ENCODE measurements at places on chromosomes 12 and 14.

DNA sequence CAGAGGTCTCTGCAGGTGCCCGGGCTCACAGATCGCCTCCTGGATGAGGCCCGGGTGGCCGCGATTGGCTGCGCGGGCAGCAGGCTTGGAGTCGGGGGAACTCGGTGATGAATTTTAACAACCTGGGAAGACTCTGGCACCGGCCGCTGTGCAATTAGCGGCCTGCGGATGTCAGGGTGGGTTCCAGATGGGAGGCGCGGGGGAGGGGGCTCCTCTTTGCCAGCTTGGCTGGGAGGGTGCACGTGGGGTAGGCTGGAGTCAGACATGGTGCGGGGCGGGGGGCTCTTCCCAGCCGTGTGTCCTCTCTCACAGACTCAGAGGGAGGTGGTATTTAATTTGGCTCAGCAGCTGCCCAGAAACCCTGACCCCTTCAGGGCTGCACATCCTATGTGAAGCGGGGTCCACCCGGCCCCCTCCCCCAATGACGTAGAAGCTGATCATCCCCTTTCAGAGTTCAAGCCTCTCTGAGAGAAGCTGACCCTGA, 81.4 kb downstream of the KIF26A start:
- no peak for DNase-seq
- no peak overlapping the region for H3K4me3 ChIP-seq
- H3K27ac ChIP-seq: no peak overlapping the region
- peaks cover 24% of the 10 kb centered on the region for H3K27me3 ChIP-seq
- H3K36me3 ChIP-seq: no peaks in the 10 kb centered on the region

DNA sequence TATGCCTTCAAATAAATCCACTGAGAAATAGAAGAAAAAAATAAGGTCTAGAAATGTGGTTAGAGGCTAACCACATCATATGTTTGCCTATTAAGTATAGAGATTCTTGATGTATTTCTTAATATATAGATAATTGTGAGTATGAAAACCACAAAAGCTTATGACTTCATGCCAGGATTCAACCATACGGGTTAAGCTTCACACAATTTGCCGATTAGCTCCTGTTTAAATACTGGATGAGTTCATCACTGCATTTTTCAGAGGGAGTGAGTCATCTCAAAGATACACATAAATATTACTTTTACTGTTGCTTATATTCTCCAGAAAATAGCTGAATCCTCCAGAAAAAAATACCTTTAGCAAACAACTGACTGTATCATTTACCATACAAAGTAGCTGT, 79.6 kb downstream of the RPL10L start:
- H3K27me3 ChIP-seq: no peaks in the 10 kb centered on the region
- no peak for DNase-seq
- no peaks in the 10 kb centered on the region for H3K4me1 ChIP-seq
- no peak overlapping the region for H3K4me3 ChIP-seq

DNA sequence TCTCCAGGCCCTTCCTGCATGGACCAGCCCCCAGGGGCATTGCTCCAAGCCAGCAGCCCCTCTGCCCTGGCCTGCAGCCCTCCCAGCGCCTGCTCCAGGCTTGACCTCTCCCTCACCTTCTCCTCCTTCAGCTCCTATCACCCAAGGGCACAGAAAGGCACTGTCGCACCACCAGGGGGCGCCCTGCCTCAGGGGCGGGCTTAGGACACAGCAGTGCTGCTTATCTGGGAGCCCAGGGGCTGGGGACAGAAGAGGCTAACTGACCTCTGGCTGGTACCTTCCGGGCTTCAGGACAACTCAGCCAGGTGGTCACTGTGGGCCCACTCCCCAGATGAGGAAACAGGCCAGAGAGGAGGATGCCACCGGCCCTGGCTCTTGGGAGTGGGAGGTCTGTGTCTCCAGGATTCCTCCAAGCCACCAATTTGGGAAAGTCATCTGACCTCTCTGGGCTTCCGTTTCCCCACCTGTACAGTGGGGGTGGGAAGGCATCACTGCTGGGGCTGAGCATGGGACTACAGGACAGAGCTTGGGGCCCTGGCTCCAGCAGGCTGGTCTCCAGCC, 25.3 kb upstream of the GPR132 start:
- H3K27ac ChIP-seq: peak overlapping the region; percentile 97
- DNase-seq: peak; percentile 81
- H3K4me1 ChIP-seq: peaks cover 48% of the 10 kb centered on the region
- no peaks in the 10 kb centered on the region for H3K36me3 ChIP-seq

DNA sequence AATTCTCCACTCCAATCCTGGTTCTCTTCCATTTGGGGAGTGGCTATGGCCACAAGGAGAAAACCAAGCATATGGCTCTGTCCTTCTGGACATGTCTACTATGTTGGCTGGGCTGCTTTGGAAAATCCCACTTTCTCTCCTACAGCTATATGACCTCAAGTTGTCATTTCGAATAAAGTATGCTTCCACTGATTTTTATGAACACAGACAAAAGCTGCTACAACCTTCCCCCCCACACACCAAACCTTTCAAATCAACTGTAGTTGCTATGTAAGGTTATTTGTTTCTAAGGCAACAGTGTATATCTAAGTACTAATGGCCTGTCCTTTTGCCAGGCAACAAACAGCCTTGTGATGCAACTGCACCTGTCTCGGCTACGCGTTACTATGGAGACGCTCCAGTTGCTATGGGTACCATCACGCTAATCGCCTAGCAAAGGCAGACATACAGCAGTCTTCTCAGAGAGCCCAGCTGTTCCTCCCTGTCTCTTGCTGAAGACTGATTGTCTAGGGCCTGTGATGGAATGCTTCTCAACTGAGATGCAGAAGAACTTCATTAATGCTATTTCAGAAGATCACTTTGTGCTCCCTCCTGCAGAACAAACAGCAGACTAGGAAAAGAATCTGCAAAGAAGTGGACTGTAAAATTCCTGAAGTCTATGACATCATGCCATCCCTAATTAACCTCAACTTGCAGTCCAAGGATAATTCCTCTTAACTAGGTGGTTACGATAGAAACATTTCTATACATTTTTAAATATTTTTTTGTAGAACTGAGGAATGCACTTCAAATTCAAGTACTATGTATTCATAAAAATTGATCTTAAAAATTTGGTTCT, 67.6 kb downstream of the FOXN3 start:
- no peak overlapping the region for H3K4me3 ChIP-seq
- DNase-seq: peak; percentile 90
- H3K36me3 ChIP-seq: peaks cover 33% of the 10 kb centered on the region
- H3K27me3 ChIP-seq: no peaks in the 10 kb centered on the region
- peak overlapping the region; percentile 37 for H3K27ac ChIP-seq

DNA sequence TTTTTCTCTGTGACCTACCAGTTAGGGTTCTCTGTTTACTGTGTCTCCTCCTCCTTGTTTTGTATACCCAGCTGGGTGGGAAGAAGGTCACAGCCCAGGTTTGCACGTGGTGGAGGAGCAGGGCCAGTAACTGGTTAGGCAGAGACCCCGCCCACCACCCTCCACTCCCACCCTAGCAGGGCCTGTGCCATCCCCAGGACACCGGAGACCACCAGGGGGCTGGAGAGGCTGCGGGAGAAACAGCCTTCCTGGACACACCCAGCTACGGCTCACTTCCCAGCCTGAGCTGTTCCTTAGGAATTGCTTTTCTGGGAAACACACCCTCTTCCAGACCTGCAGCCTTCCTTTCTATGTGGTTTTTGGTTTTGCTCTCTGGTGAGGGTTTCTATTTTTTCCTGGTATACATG, 21.1 kb downstream of the BDKRB2 start:
- peaks cover 15% of the 10 kb centered on the region for H3K4me1 ChIP-seq
- H3K36me3 ChIP-seq: peaks cover 9% of the 10 kb centered on the region
- peak overlapping the region; percentile 23 for H3K27ac ChIP-seq
- H3K27me3 ChIP-seq: no peaks in the 10 kb centered on the region
- no peak overlapping the region for H3K4me3 ChIP-seq
- DNase-seq: peak; percentile 62

DNA sequence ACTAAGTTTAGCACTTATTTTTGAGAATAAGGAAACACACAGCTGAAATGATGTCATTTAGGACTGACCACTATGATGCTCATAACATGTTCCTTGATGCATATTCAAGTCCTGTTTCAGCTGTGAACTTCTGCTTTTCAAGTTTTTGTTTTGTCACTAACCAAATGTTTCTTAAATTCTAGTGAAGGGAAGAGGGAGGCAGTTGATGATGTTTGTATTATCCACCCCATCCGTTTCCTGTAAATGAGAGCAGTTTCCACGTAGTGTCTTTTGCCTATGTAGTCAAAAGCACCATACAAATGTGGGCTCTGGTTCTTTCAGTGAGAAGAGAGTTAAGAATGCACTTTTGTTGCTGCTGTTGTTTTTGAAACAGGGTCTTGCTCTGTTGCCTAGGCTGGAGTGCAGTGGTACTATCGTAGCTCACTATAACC, 491.8 kb downstream of the PCNX1 start:
- no peak overlapping the region for H3K27ac ChIP-seq
- no peaks in the 10 kb centered on the region for H3K4me1 ChIP-seq
- H3K27me3 ChIP-seq: no peaks in the 10 kb centered on the region
- H3K36me3 ChIP-seq: no peaks in the 10 kb centered on the region
- DNase-seq: peak; percentile 9
- no peak overlapping the region for H3K4me3 ChIP-seq

DNA sequence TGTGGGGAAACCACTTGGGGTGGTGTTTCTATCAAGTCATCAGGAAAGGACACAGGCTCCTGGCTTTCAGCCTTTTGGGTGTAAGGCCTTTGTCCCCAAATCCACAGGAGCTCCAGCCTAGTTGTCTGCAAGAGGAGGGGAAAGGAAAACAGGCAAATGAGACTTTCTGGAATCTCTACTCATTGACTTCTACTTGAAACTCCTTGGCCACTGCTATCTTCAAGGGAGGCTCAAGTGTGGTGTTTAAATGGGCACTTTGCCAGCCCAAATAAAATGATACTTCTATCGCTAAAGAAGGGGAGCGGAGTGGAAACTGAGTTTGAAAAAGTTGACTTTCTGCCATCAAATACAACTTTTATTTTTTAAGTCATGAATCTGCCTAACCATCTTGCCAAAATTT, 445.9 kb upstream of the RGS6 start:
- peaks cover 14% of the 10 kb centered on the region for H3K4me1 ChIP-seq
- no peak overlapping the region for H3K4me3 ChIP-seq
- no peak for DNase-seq

DNA sequence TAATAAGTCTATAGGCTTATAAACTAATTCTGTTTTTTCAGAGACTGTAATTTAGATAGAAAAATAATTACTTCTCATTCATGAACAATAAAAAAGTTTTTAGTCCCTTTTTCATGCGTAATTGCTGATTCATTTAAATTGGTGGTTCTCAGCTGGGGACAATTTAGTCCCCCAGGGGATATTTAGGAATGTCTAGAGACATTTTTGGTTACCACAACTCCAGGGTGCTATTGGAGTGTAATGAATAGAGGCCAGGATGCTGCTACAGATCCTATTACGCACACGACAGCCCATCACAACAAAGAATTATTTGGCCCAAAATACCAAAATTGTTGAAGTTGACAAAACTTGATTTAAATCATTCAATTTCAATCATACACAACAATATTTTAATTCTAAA, 22.8 kb upstream of the VCPKMT start:
- peaks cover 18% of the 10 kb centered on the region for H3K36me3 ChIP-seq
- no peak overlapping the region for H3K4me3 ChIP-seq
- DNase-seq: no peak
- H3K4me1 ChIP-seq: no peaks in the 10 kb centered on the region
- H3K27me3 ChIP-seq: no peaks in the 10 kb centered on the region
- no peak overlapping the region for H3K27ac ChIP-seq

DNA sequence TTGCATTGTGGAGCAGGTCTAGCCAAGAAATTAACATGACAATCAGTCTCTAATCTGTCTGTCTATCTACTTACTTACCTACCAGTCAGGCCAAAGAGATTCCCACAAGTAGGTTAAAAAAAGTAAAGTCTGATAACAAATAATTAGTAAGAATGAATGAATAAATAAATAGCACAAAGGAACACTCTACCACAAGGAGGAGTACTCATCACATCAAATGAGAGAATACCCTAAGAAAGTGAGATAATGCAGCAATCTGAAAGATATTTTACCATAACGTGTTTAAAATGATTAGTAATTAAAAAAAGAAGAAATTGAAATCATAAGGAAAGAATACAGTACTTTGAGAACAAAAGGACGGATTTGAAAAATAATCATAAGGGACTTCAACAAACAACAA, 187.2 kb downstream of the SYNE2 start:
- no peaks in the 10 kb centered on the region for H3K27me3 ChIP-seq
- no peaks in the 10 kb centered on the region for H3K4me1 ChIP-seq
- no peak for DNase-seq
- peaks cover 2% of the 10 kb centered on the region for H3K36me3 ChIP-seq
- H3K4me3 ChIP-seq: no peak overlapping the region

GRCh38 chr12:118312578-118312977, 60.1 kb downstream of the TAOK3 start:
- no peaks in the 10 kb centered on the region for H3K27me3 ChIP-seq
- H3K4me3 ChIP-seq: no peak overlapping the region
- no peak overlapping the region for H3K27ac ChIP-seq
- DNase-seq: no peak
- H3K4me1 ChIP-seq: no peaks in the 10 kb centered on the region

- no peak for DNase-seq
- H3K27ac ChIP-seq: peak overlapping the region; percentile 81
- no peak overlapping the region for H3K4me3 ChIP-seq
- peaks cover 45% of the 10 kb centered on the region for H3K4me1 ChIP-seq
- no peaks in the 10 kb centered on the region for H3K27me3 ChIP-seq
Observed at GRCh38 chr12:93316623-93316971, 61.1 kb upstream of the NUDT4 start.
